ENCODE measurements at places on chromosomes 6 and 20.

GRCh38 chr6:82906489-82906888 is 159.2 kb downstream of the UBE3D start:
- no peak for DNase-seq

GRCh38 chr20:64146936-64147477 is 17.2 kb upstream of the MYT1 start:
- DNase-seq, result no peak

- DNase-seq, result no peak
These were observed 26.9 kb downstream of the NRN1 start for GRCh38 chr6:5979650-5980420.

DNA sequence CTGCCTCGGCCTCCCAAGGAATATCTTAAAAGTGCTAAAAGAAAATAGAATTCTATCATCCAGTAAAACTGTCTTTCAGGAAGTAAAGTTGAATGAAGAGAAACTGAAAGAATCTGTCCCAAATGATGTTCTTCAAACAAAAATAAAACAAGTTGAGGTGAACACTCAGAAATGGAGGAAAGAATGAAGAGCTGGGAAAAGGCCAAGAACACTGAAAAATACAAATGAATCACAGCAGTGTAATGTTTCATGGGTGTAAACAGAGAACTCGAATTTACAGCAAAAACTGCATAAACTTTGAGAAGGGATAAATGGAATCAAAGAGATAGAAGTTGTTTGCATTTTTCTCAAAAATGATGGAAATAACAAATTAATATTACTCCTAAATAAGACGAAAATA is 317.3 kb downstream of the TAF4 start:
- no peak for DNase-seq

DNA sequence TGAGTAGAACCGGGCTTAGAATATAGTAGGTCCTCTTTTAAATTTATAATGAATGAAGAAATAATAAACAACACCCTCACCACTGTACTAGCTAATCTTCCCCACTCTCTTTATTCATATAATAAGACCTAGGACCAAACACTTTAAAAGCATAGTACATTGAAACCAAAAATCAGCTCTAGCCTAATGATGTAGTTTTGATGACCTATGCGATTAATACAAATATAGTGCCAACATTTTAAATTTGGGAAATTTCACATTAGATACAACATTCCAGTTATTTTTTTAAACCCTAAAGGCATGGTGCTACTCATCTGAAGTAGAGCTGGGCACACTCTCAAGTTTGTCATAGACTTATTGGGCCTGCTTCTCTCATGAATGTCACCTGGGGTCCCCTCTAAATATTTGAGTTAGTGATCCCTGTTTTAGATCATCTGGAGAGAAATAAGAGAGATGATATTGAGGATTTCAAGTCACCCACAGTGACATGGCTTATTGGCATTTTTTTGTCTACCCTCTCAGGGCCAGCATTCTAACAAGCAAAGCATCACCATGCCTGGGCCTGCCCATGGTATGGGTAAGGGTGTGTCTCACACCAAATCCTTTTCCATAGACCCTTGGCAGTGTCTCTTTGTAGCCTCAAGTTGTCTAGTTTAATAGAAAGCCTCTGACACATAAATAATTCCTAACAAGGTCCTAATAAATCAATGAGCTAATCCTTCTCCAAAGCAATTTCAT is 319.8 kb downstream of the HIVEP2 start:
- DNase-seq, result no peak

DNA sequence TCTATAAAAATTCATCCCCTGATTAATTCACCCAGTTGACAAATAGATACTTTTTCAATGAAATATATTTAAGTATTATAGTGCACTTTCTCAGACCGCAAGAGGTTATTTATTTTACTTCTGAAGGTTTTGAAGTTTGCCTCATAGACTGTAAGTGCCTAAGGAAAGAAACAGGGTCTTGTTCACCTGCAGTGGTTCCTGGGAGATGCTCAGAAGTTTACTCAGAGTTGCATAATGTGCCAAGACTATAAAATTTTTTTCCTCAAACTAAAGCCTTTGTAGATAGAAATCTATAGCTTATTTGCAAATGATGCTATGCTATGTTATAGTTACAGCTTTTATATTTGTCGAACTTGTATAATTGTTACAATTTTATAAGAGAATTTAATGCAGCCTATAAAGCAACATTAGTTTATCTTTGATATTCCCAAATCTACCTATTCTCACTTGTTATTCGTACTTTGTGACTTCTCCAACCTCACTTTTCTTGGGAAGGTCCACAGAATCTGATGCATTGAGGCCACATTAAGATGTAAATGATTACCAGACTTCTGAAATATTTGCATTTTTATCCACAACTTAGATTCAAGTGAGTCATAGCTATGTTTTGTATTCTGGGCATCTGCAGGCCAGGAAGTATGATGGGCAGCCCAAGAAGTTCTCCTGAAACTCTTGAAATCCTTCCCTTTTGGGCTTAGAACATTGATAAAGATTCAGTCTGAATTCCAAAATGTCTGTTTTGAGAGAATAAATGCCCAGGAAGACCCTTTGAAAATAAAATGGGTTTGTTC is 35.7 kb downstream of the KCNQ5 start:
- no peak for DNase-seq

DNA sequence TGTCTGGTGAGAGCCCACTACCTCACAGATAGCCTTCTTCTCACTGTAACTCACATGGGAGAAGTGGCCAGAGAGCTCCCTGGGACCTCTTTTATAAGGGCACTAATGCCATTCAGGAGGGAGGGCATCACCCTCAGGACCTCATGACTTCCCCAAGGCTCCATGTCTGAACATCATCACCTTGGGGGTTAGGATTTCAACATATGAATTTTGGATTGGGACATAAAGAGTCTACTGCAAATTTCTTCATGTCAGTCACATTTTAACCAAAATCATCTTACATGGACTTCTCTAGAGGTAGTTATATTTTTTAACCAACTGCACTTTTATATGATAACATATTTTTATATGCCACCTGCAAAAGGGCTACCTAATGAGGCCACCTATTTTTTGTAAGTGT is 324.7 kb downstream of the PLCB1 start:
- DNase-seq, result no peak

GRCh38 chr20:37389844-37390275 is 43.9 kb downstream of the SRC start:
- DNase-seq, result no peak

GRCh38 chr6:139386404-139386803 is 12.0 kb upstream of the CITED2 start:
- no peak for DNase-seq

GRCh38 chr6:106608080-106608668 is 21.1 kb downstream of the RTN4IP1 start:
- DNase-seq, result peak; percentile 63

DNA sequence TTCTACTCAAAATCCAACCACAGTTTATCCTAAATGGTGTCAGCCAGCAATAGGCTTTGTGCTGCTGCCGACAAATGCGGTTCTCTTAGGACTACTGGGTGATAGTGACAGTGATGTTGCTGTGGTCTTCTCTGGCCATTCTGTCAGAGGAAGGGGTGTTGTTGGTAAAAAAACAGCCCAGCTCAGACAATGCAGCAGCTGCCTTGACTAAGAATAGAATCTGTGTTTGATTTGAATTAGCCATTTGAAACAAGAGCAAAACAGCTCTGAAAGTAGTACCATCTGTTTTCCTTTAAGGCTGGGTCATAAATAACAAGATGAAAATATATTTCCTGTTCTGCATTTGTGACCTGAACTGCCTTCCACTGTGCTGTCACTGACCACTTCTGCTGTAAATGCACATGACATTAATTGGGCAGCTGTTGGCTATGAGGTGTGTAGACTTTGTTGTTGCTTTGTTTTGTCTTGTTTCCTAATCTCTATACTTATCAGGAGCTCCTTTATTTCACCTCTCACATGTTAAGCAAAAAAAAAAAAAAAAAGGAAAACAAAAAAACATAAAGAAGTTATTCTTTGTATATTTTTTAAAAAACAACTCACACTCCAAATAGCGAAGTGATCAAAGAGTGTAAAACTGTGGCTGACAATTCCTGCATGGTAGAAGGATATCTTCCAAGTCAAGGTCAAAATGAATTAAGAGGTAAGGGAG is 497.8 kb upstream of the ARID1B start:
- no peak for DNase-seq

GRCh38 chr6:158259136-158259535 is 53.1 kb upstream of the TULP4 start:
- DNase-seq, result no peak

DNA sequence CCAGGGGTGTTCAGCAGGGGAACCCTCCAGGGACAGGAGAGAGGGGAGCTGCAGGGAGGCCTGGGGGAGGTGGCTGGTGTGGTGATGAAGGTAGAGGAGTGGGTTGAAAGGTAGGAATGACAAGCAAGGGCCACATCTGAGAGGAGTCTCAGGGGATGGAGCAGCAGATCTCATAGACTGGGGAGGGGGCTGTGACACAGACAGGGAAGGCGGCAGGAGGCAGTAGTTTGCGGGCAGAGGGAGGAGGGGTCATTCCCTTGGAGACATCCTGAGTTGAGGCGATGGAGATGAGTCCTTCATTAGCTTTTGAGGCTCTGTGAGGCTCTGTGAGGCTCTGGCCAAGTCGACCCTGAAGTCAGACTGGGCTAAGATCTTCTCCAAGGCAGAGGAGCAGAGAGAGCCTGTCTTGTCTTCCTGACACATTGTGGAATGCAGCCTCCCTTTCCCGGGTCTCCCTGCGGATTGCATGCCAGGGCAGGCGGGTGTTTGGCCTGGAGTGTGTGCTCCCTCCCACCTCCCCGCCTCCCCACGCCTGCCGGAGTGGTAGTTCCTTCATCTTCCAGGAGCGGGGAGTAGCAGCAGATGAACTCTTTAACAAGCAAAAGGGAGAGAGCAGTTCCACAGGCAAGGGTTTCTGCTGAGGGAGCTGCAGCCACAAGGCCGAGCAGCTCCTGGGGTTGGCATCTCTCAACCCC is 34.3 kb upstream of the MLN start:
- no peak for DNase-seq

DNA sequence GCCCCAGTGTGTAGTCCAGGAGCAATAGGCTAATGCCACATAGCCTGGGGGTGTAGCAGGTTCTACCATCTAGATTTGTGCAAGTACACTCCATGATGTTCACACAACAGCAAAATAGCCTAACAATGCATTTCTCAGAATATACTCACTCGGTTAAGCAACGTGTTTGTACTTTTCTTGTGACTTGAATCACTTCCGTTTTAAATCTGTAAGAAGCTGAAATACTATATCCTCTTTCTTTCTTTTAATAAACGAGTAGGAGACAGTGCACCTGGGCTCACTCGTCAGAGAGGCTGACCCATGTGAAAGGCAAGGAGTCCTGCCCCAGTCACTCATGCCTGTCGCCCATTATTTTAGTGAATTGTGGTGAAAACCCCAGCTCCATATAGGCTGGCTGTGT is 201.6 kb downstream of the FOXA2 start:
- no peak for DNase-seq

Measured in CD4-positive, alpha-beta T cell treated with Interferon alpha-2 for 1 hour (primary cell).